LHCN-M2 (cell line): ENCODE measurements at places on chromosomes 12 and 14.

DNA sequence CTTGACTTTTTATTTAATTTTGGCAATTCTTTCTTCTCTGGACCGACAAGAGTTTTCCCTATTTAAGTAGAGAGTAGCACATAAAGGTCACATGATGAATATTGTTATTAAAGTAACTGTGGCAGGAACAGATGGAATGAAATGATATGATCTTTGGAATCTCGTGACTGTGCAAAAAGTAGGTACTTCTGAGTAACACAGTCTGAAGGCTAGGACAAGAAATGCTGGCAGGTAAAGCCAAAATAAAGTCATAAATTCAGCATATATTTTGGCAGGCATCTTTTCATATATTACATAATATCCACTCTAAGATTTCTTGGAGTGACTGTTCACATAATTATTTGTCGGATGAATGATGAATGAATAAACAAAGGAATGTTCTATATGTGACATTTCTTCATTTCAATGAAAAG lies 121.4 kb downstream of the EFCAB11 start:
- no peak for DNase-seq

GRCh38 chr12:98280152-98280551 lies 235.2 kb upstream of the TMPO start:
- DNase-seq: no peak

DNA sequence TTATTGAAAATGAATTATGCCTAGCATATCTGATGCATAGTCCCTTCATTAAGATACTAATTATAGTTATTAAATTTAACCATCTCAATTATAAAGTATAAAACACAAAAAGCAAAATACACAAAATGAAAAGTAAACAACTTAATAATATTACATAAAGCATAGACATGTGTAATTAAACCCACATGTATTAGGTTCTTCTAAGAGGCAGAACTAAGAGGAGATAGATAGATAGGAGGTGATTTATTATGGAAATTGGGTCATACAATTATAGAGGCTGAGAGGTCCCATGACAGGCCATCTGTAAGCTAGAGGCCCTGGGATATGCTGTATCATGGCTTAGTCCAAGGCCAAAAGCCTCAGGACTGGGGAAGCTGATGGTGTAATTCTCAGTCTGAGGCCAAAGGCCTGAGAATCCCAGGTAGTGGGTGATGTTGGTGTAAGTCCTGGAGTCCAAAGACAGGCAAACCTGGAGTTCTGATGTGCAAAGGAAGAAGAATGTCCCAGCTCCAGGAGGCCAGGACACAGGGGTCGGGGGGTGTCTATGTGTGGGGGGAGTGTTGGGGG lies 953.3 kb downstream of the TRHDE start:
- no peak for DNase-seq

GRCh38 chr12:64404470-64405256 lies 471 bp downstream of the XPOT start:
- peak; percentile 63 for DNase-seq
